ENCODE measurements at places on chromosomes 1 and 21. TPM values are rescaled to one million over a fixed set of nuclear protein-coding genes. Genes with fewer than 3 reads are reported as not detected.

DNA sequence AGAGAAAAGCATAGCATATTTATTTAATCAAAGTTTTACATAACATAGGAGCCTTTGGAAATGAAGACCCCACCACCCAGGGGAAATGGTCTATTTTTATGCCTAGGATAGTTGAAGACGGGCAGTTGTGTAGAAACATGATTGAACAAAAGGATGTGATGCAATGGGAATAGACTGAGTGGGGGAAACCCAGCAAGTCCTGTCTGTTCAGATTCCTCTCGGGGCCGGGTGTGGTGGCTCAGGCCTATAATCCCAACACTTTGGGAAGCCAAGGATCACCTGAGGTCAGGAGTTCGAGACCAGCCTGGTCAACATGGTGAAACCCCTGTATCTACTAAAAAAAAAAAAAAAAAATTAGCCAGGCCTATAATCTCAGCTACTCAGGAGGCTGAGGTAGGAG lies 298.3 kb downstream of the MATN1 start:
- DNase-seq = no peak

GRCh38 chr1:221562542-221563475 lies 179.1 kb downstream of the DUSP10 start:
- DNase-seq = no peak

- DNase-seq = no peak
Measured at GRCh38 chr1:109040627-109040988, 1.3 kb downstream of the WDR47 start.

NPHS2 gene
- polyA plus RNA-seq = not detected

FBXO2 gene
- polyA plus RNA-seq = 14.3 TPM

Data from A549 (cell line).